ENCODE measurements at places on chromosomes 1 and 21.

- no peak for DNase-seq
These were observed 152.7 kb upstream of the CAMK1G start for GRCh38 chr1:209430821-209431259.

DNA sequence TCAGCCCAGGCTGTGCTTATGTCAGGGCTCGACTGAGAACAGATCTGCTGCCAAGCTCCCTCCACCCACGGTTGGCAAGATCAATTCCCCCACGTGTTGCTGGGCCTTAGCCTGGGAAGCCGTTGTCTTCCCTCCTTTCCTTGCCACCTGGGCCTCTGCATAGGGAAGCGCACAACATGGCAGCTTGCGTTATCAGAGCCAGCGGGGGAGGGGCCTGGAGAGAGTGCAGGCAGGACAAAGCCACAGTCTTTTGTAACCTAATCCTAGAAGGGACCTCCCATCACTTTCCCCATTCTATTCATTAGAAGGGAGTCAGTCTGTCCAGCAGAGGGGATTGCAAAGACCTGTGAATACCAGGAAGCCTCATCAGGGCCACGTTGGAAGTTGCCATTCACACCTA lies 17.0 kb upstream of the IGSF21 start:
- DNase-seq: no peak

GRCh38 chr1:113391649-113392271 lies 1.4 kb downstream of the MAGI3 start:
- DNase-seq: no peak

DNA sequence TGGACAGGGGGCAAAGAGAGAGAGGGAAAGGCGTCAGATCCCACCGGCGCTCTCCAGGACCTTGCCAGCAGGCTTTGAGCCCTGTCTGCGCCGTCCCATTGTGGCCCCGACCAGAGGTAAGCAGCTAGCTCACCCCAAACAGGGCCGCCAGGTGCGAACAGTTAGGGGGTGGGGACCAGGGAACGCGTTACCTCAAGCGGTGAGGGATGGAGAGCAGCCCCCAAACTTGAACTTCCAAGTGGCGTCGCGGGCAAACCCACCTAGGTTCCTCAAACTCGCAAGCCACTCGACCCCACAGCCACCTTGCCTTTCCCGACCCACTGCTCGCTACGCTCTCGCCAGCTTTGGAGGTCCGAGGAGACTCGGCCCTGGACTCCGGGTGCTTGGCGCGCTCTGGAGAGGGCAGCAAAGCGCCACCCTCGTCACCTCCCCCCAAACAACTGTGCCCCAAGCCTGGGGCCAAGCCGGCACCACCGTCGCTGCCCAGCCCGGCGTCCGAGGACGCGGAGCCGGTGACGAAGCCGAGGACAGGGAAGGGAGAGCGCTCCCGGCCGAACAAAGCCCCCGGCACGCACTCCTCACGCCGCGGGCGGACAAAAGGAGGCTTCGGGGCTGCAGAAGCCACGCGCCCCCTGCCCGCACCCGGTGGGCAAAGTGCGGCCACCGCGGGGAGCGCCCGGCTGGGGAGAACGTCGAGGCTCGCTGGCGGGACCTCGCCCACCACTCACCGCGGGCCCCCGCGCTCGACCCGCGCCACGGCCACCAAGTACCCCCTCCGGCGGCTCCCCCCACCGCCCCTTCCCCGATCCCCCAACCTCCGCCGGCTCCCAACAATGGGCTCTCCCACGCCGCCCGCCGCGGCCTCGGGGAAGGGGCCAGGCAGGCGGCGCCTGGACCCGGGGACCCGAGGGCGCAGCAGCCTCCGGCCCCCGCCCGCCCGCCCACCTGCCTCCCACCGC lies 976 bp downstream of the SSBP3 start:
- DNase-seq: peak; percentile 63

DNA sequence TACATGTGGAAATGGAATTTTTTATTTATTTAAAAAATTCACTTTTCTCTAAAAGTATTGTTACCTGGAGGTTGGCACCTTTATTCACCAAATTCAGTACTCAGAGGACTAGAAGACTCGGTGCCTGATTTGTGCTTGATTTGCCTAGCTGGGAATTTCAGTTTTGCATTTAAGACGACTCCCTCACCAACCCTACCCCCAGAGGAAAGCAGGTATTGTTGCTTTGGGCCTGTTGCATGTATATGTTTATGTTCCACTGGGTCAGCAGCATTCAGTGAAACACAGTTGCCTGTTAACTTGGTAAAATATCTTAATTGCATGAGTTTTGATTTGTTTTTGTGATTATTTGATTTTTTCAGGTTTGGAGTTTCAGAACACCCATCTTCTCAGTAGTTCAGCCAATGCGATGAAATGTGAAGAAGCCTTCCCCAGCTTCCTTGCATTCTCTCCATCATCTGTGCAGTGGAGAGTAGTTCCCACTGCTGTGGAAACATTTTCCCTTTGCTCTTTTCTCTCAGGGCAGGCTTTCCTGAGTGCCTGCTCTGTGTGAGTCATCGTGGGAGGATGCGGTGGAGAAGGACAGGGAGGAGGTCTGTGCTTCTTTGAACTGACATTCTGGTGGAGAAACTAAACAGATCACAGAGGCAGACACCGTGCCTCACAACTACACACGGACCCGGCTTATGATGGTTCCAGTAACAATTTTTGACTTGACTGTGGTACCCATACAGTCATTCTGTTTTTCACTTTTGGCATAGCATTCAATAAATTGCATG lies 6.4 kb downstream of the ADARB1 start:
- no peak for DNase-seq

DNA sequence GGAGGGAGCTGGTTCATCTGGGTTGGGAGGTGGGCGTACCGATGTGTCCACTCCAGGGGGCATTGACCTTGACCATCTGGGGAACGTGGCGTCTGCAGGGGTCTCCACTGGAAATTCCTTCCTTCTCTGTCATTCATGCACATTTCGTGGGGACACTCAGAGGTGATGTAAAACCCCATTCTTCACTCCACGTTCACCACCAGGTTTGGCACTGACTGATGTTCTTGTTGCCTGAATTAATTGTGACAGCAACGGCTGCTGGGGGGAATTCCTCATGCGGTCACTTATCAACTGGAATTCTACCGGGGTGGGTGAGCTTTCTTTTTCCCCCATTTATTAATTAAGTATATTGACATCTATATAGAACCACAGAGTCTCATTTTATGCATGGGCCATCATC lies 18.1 kb upstream of the POFUT2 start:
- DNase-seq: no peak

DNA sequence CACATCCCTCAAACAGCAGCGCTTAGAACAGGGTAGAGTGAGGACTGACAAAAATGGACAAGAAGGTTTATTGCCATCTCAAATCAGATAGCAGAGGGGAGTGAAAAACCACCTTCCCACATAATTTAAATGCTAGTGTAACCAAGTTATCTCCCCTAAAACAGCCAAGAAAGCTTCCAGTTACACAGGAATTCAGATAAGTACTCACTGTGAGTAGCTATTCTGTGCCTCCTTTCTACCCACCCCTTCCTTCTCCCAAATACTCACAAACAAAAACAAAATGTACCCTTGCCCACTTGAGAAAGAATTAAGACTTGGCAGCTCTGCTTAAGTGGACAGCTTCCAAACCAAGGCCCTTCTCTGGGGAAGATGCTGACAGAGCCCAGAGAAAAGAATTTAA lies 9.1 kb downstream of the OTUD7B start:
- no peak for DNase-seq

- DNase-seq: no peak
These were observed 16.6 kb upstream of the CACYBP start for GRCh38 chr1:174982971-174983689.

GRCh38 chr1:54865238-54866073 lies 21.5 kb downstream of the DHCR24 start:
- DNase-seq: no peak

- DNase-seq: no peak
These were observed 641.1 kb upstream of the B3GALT2 start for GRCh38 chr1:193827516-193827915.

DNA sequence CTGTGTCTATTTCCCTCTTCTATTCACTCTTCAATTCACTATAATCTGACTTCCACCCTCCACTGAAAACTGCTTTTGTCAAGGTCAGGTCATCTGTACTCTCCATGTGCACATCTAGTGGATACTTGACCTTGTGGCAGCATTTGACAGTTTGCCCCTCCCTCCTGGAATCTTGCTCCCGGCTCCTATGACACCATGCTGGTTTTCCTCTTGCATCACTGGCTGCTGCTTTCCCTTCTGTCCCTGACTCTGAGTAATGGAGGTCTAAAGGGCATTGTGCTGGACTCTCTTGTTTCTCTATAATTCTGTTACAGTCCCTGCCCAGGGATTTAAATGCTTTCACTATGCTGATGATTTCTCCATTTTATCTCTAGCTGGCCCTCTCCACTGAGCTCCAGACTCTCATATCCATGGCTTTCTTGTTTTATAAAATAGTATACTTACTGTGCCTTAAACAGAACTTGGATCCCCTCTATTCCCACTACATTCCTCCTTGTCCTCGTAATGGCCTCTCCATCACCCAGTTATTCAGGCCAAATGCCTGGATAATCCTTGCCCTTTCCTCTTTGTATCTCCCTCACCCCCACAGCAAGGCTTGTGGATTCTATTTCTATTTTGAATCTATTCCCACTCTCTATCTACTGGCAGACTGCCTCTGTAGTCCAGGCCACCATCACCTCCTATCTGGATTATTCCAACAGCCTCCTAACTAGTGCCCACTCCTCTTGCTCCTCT lies 36.8 kb upstream of the PODN start:
- no peak for DNase-seq

GRCh38 chr1:52748119-52748518 lies 21.9 kb downstream of the ZYG11B start:
- DNase-seq: no peak

DNA sequence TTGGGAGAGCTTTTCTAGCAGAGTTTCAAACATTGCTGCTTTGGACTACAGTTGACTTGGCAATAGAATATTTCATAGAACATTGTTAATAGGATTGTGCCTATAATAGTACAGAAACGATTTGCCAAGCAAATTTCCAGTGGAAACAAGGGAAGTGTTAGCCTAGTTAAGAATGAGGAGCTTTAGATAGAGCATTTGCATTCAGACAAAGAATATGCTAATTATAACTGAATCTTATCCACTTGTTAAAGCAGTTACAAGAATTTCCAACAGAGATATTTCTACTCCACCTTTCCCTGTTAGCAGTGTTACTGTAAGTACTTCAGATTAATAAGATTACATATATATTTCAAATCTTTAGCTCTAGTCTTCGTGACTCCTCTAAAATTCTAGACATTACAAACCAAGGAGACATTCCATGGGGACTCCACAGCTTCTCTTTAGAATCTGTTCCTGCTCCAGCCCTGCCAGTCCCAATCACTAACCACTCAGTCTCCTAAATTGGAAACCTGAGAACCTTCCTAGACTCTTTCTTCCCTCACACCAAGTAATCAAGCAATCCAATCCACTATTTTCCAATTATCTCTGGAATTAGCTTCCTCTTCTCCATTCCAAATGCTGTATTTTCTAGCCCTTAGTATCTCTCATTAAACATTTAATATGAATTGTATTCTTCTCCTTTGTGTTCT lies 141.8 kb upstream of the PBX1 start:
- DNase-seq: no peak

DNA sequence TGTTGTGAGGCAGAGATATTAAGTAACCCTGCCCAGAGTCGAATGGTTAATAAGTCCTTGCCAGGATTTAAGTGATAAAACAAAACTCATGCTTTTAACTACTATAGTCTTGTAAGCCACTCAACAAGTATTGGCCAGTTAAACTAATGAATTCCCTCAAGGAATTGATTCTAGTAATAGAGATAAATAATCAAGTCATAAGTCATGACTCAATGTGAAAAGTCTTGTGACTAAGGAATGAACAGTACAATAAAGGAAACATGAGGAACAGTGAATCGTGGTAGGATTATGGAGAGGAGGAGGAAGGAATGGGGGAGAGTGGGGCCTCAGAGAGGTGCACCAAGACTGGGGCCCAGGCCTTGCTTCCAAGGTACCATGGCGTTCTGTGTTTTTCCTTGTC lies 104.7 kb downstream of the FGGY start:
- no peak for DNase-seq

DNA sequence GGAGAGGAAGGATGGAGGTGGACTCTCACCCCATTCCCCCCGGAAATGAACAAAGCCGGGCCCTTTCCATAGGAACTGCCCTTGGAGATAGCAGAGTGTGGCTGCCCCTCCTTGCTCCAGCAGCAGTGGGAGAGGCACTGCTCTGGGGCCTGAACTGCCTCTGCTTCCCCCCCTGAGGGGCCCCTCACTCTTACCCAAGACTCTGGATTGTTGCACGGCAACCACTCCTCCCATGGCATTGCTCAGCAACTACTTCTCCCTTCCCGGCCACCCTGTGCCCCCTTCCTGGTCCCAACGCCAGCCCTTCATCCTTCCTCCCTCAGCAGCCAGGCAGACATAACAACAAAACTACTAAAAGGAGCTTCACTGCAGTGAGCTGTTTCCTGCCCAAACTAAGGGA lies 3.0 kb upstream of the ACKR1 start:
- no peak for DNase-seq

DNA sequence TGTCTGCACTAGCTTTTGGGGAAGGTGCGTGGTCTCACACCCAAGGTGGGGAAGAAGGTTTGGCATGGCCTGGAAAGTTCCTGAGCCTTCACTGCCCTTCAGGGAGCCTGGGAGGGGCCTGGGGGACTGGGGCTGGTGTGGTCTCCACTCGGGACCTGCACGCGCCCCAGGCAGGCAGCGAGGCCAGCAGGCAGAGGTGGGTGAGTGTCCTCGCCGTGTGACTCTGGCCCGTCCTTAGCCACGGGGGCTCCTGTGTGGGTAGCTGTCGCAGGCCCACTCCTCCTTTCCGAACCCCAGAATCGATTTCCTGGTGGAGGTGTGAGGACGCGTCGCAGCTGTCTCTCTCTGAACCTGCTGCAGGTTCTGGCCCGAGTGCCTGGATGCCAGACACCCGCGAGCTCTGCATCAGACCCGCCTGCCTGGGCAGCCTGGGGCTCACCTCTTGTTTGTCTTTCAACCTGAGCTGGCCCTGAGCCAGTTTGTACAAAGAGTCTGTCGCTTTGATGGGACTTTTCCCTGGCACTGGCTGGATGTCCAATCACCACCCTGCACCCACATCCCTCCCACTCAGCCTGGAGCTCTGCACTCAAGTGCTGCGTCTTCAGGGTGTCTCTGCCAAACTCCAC lies 36.0 kb upstream of the SLC19A1 start:
- DNase-seq: no peak

- no peak for DNase-seq
These were observed 499.3 kb downstream of the NEGR1 start for GRCh38 chr1:71783071-71783470.

- DNase-seq: no peak
These were observed 933 bp downstream of the C1orf35 start for GRCh38 chr1:228101994-228102790.

- no peak for DNase-seq
These were observed 104.6 kb upstream of the L1TD1 start for GRCh38 chr1:62090016-62090415.

Data from stimulated activated effector memory CD8-positive, alpha-beta T cell treated with anti-CD3 and anti-CD28 coated beads, Interleukin-12 subunit alpha, Interleukin-12 subunit beta, amount 100 ng/mL, for 72 hours (primary cell).